ENCODE measurements at places on chromosomes 2 and 18.

- DNase-seq: no peak
These were observed 13.0 kb downstream of the CALCRL start for GRCh38 chr2:187435078-187435477.

DNA sequence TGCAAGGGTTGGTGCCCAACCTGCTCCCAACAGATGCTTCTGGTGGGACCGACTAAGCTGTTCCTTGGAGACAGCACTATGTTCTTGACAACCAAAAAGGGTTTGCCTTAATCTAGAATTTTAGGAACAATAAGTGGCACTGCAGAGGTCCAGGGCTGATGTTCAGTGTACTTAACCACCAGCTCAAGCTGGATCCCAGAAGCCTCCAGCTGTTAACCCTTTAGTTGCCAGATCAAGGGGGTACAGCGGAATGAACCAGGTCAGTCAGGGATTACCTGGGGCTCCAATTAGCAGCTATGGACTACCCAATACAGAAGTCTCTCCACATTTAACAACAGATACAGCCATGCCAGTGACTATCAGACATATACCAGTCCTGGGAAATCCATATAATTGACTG, 3.5 kb downstream of the GPR75 start:
- no peak for DNase-seq

GRCh38 chr2:101307503-101307902, 998 bp downstream of the RNF149 start:
- DNase-seq: no peak

GRCh38 chr2:516944-517343, 160.3 kb downstream of the TMEM18 start:
- DNase-seq: no peak

GRCh38 chr2:227570615-227571014, 28.1 kb upstream of the SCYGR2 start:
- DNase-seq: no peak

DNA sequence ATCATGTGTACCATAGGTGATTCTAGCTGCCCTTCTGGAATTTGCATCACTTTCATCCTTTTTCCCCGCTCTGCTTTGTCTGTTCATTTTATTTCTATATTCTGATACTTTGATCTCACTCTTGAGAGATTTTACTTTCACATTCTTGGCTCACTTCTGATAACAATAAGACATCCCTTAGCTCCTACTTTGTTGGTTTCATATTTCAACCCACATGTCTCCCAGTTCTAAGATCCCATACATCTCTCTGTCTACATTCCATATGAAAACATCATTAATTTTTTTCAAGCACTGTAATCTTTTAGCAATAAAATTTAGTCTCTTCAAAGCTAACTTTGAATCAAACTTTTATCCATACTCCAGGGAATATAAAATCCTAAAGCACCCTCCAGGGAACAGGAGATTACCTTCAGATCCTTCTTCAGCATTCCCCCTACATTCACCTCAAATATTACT, 75.6 kb downstream of the COL3A1 start:
- no peak for DNase-seq

DNA sequence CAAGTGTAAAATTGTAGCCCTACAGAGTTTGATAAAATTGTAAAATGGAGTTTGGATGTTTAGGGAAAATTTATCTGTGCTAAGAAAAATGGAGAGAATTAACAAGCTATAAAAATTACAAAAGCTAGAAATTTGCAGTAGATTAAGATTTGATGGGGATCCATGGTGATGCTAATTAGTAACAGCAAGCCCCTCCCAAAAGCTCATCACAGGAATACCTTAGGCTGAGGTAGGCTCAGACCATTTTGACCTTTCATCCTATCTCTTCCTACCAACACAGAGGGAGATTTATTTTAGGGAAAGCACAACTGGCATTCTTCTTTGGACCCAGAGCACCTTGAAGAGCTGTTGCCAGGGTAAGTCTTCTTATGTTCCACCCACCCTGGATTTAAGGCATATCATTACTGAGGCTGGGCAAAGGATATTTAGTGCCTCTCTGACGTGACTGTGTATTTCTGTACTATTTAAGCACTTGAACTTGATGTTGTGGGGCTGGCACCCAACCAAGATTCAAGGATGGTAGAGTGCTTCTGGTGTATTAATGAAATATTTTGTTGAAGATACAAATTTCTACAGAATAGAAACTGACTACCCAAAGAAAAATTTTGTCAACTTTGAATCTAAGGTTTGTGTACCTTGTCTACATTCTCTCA, 70.8 kb upstream of the SLC39A10 start:
- no peak for DNase-seq

- no peak for DNase-seq
These were observed 190.1 kb downstream of the RAD51AP2 start for GRCh38 chr2:17328161-17328560.

DNA sequence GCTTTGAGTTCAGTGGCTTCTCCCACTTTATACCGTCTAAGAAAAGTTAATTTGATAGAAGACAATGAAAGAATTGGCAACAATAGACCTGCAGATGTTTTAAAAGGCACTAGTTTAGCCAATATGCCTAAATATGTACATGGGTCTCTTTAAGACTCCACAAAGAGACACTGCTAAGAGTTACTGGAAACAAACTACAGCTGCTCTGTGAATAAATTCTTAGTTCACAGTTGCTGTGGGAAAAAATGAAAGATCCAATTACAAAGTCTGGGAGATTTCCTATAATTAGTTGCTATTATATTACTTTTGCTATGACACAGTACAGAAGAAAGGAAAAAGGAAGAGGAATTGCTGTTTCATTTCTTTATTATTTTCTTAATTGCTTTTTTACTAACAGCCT, 34.3 kb downstream of the SCN9A start:
- no peak for DNase-seq

- no peak for DNase-seq
These were observed 926 bp downstream of the SERPINB8 start for GRCh38 chr18:63970809-63971205.

- peak; percentile 62 for DNase-seq
These were observed 31.5 kb upstream of the NFE2L2 start for GRCh38 chr2:177296040-177296439.

DNA sequence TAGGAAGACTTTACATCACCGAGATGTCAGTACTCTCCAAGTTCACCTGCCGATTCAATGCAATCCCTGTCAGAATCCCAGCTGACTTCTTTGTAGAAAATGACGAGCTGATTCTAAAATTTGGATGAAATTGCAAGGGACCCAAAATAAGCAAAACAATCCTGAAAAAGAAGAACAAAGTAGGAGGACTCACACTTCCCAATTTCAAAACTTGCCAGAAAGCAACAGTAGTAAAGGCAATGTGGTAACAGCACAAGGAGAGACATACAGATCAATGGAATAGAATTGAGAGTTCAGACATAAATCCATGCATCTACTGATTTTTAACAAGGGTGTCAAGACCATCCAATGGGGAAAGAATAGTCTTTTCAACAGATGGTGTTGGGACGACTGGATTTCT, 52.2 kb downstream of the SMAD7 start:
- DNase-seq: no peak

GRCh38 chr2:100731535-100731981, 88.4 kb upstream of the NPAS2 start:
- no peak for DNase-seq

GRCh38 chr18:46134920-46135675, 30.9 kb downstream of the HAUS1 start:
- DNase-seq: no peak

DNA sequence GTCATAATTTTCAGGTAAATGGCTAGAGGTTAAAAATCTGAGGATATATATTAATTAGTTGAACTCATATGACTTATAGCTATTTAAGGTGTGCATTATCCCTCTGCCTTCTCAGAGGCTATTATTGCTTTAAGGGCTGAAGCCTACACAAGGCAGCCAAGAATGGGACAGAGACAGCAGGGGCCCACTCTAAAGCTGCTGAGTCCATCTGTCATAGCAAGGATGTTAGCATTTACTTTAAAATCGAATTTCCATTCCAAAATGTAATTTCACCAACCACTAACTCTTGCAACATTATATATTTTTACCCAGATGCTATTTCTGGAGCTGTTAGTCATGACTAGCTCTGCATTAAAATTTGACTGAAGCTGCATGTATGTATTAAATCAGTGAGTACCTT, 236.3 kb upstream of the FSIP2 start:
- DNase-seq: no peak

DNA sequence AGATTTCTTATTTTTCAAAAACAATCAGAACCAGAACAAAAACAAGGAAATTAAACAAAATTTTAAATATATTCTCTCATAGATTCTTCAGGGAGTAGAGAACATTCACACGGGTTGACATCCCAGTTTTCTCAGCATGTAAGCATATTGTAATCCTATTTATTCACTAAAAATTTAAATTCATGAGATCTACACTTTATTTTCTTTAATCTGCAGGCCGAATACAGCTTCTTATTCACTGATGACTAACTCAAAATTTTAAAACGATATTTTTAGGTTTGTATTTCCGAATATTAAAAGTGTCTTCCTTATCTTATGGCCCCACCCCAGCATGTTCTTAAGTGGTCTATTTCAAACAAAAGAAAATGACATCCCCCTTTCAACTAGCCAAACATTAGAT, 262.4 kb downstream of the MEIS1 start:
- DNase-seq: no peak

- no peak for DNase-seq
These were observed 25.2 kb downstream of the SPRED2 start for GRCh38 chr2:65407240-65407639.

DNA sequence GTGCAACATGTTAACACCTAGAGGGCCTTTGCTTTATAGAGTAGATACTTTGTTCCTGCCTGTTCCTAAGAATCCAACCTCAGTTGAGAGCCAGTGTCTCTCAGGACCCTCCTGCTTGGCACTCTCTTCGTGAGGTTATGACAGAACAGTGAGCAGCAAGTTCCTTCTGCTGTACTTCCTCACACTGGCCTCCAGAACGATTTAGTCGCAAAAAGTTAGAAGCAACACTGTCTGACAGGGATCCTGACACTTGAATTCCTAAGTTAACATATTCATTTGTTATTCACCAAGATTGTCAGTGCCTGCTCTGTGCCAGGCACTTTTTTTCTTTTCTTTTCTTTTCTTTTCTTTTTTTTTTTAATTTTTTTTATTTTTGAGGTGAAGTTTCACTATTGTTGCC, 57.0 kb upstream of the ITM2C start:
- no peak for DNase-seq

GRCh38 chr18:8803063-8803795, 97.9 kb downstream of the MTCL1 start:
- DNase-seq: no peak

- no peak for DNase-seq
These were observed 262.1 kb upstream of the KLHL14 start for GRCh38 chr18:33034945-33035344.

GRCh38 chr2:100551303-100551702, 11.5 kb upstream of the PDCL3 start:
- DNase-seq: no peak

- DNase-seq: no peak
These were observed 38.1 kb downstream of the NUP35 start for GRCh38 chr2:183162362-183162761.

GRCh38 chr2:165958313-165958960, 4.9 kb upstream of the TTC21B start:
- no peak for DNase-seq

DNA sequence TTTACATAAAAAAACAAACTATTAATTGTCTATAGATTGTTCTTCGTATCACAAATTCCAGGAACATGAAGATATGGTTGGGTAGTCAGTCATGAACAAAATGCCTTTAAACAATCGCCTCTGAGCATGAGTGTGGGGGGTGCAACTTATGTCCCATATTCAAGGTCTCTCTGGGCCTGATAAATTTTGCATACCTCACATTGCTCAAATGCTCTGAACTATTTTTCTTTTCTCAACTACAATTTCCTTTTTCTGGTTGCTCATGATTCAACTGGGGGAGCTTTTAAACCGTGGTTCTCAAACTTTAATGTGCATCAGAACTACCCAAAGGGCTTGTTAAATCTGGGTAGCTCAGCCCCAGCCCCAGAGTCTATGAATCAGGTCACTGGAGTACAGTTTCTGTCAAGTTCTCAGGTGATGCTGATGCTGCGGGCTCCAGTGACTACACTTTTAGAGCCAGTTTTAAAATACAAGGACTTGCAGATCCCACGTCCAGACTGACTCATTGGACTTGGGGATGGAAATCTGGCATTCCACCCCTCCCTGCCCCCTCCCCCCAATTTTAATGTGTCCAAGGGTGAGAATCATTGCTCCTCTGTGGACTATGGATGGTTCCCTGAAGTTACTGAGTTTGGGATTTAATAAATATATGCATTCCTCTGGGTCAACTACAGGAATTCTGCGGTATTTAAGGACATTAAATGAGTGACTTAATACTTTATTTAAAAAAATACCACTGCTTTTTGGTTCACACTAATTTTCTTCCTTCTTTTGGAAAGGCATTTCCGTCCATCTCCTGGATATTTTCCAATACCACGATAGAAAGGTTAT, 1.5 kb upstream of the GPD2 start:
- DNase-seq: no peak

DNA sequence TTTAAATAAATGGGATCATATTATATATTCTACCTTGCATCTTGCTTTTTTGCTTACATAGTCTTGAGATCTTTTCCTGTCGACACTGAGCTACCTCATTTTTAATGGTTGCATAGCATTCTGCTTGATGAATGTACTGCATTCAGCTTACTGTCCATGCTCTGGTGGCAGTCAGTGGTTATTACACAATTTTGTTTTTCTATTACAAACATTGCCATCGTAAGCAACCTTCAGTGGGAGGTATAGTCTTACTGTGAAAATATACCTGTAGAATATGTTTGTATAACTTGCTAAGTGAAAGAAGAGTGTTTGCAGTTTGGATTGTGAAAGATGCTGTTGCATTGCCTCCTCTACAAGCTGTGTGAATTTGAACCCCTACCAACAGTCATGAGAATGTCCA, 43.4 kb downstream of the UBXN4 start:
- no peak for DNase-seq

DNA sequence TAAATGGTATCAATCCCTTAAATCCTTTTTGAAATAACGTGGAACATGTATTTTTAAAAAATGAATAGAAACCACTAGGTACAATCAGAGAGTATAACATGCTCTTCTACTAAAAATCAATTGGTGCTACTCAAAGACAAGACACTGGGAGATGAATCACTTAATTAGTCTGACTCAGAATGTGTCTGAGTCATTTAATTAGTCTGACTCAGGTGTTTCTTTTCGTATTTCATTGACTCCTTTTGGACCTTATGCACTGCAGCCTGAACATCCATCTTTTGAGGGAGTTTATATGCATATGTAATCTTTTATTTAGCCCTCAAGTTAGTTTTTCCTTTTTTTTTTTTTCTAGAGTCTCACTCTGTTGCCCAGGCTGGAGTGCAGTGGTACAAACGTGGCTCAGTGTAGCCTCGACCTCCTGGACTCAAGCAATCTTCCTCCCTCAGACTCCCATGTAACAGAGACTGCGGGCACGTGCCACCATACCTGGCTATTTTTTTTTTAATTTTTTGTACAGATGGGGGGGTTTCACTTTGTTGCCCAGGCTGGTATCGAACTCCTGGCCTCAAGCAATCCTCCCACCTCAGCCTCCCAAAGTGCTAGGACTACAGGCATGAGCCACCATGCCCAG, 26.5 kb downstream of the PPP4R3B start:
- DNase-seq: peak; percentile 82

GRCh38 chr18:77103991-77104531, 28.5 kb downstream of the MBP start:
- DNase-seq: no peak

- no peak for DNase-seq
These were observed 64.7 kb downstream of the PTPN2 start for GRCh38 chr18:12819322-12819721.

All from COLO829 (cell line).